Activated naive CD4-positive, alpha-beta T cell (primary cell): ENCODE measurements at places on chromosomes 6 and 20.

- no peak for DNase-seq
Observed at GRCh38 chr20:37833221-37833896, 69.6 kb upstream of the VSTM2L start.

DNA sequence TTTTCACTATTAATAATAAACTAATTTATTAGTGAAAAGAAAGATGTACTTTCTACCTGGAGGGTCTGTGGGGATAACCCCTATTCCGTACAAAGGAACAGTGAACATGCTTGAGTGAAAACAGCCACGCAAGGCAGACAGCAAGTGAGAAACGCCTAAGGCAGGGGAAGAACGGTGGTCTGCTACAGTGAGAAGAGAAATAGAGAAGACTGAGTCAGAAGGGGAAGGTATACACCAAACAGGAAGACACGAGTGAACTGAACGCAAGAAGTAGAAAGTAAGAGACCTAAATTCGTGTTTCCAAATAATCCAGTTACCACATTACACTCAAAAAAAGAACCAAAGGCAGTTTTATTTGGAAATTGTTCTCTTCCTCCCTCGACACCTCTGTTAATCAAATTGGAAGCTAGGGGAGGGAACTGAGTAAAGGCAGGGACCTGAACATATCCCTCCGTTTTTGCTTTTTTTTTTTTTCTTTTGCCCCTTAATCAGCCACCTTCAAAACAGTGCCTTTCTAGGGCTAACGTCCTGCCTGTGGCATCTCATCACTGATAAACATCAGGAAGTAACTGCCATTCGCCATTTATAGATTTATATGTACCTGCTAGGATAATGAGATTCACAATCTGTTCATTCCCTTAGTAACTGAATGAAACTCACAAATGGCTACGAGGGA lies 48.9 kb downstream of the ATXN1 start:
- no peak for DNase-seq

DNA sequence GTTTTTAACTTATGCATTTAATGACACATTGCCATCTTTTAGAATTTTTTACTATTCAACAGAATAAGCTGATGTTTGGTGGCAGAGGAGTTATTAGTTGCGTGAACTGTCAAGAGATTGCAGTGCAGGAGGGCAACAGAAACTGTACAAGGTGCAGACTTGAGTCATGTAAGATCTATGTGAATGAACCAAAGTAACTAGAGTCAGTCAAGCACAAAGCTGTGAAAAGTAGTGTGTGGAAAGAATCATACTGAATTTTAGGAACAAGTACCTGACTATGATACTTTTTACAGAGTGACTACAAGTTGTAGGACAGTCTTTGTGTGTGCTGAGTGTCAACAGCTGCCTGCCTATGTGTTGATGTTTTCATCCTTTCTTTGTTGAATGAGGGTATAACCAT lies 2.7 kb upstream of the C6orf163 start:
- DNase-seq = no peak

DNA sequence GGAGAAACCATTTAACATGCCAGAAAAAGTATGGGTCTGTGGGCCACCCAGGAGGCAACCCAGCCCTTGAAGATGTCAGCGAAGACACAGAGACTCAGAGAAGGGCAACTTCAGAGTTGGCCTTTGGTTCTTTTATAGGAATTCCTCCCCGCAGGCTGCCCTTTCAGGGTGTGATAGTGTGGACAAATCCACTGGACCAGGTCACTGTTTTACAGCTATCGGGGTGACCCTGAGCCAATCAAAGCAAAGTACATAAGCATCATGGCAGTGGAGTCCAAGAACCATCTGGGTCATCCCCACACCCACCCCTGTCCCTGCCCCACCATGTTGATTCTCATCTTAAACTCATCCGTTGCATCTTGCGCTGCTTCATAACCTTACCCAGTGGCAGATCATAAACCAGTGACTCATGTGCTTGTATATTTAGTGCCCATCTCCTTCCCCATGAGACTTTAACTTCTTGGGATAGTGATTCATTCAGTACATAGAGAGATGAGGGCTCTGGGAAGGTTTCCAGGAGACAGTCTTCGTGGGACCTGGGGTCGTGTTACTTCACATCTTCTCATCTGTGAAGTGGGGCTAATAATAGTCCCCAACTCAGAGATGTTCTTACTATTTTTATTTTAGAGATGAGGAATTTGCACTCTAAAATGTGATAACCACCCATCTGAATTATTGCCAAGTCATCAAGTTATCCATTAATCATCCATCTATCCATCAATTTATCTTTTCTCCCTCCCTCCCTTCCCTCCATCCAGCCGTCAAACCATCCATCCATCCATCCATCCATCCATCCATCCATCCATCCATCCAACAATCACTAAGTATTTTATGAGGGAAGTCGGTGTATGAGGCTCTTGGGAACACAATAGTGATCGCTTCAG lies 51.0 kb downstream of the EDN3 start:
- DNase-seq = no peak

GRCh38 chr20:13717631-13718044 lies 67.1 kb downstream of the ESF1 start:
- DNase-seq = no peak

- DNase-seq = no peak
Observed at GRCh38 chr6:128918886-128919285, 35.9 kb downstream of the LAMA2 start.

GRCh38 chr6:17013701-17014100 lies 88.1 kb upstream of the STMND1 start:
- no peak for DNase-seq

- DNase-seq = no peak
Observed at GRCh38 chr6:20707870-20708269, 173.6 kb downstream of the CDKAL1 start.

DNA sequence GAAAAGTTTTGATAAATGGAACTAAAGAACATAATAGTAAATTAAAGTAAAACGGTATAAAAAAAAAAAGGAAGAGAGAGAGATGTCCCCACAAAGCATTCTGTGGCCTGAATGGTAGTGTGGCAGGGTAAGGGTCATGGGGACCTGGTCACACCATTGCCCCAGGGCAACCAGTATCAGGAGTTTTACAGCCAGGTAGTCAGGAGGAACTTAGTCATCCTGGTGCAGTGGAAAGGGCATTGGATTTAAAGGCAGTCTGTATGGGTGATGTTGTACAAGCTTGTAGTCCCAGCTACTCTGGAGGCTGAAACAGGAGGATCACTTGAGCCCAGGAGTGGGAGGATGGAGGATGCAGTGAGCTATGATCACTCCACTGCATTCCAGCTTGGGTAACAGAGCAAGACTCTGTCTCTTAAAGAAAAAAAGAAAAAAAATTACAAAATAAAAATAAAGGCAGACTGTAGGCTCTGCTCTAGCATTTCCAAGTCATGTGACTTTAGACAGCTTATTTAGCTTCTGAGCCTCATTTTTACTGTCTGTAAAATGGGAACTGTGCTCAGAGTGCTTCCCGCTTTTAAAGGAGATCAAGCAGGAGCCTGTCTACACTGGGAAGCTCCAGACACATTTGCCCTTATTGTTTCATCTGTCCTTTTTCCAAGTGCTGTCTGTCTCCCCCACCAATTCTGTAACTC lies 112.8 kb upstream of the ARMC2 start:
- no peak for DNase-seq

DNA sequence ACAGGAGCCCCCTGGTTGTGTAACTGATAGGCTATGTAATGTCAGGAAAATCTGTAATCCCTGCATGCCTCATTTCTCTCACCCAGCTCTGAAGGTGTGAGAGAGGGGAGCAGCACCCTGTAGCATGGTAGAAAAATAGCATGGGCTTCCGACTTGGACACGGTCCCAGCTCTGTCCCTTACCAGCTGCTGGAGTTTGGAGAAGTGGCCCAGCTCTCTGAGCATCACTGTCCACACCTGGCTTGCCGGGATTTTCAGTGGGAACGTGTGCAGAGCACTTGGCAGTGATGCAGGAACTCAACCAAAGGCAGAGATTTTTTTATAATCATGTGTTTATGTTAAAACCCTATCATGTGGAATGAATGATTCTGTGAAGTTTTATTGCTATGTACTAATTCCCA lies 34.6 kb downstream of the STK35 start:
- no peak for DNase-seq

DNA sequence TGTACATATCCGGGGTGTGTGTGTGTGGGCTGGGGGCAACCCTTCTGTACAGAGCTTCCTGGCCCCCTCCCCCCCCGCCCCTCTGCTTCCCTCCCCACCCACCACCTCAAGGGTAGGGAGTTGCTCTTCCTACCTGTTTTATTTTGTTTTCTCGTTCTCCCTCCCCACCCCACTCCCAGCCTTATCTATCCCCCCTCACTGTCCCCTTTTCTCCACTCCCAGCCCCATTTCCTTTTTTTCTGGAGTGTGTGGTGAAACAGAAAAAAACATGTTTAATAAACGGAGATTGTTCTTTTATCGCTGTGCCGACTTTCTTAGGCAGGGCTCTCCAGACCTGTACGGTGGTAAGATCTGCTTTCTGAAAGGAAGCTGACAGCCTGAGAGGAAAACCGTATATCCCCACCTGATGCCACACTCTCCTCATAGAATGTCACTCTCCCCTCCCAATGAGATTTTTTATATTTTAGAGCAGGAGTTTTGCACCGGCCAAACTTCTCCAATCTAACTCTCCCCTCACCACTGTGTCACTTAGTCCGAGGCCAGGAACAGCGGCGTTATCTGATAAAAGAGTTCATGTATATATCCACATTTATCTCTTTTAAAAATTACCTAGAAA lies 875 bp upstream of the ZBTB9 start:
- no peak for DNase-seq

GRCh38 chr6:138296786-138297185 lies 78.5 kb upstream of the PBOV1 start:
- no peak for DNase-seq

DNA sequence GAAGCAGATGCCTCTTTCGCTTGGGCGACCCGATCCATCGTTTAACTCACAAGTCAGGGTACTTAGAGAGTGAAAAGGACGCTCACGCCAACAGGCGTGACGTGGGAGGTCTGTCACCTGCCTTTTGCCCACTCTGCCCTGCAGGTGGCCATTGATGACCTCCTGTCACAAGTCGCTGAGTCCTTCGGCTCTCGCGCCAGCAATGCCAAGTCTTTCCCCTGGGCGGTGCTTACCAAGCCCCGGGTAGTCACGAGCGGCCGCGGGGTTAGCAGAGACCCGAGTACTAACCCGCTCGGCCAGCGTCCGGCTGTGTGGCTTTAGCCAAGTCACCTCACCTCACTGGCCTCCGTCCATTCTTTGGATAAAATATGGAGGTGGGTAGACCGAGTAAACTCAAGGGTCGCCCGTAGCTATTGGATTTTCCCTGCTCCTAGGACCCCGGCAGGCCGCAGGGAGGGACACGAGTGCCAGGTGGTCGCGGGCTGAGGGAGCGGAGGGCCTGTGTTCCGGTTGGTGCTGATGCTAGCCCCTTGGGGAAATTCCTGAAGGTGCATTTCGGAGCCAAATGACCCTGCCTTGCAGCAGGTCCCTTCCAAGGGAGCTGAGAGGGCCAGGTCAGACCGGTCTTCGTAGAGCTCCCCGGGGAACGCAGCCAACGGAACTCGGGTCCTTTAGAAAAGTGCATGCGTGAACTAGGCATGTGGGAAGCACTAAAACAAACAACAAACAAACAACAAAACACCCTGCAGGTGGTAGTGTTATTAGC lies 668 bp downstream of the PKIB start:
- peak; percentile 1 for DNase-seq

DNA sequence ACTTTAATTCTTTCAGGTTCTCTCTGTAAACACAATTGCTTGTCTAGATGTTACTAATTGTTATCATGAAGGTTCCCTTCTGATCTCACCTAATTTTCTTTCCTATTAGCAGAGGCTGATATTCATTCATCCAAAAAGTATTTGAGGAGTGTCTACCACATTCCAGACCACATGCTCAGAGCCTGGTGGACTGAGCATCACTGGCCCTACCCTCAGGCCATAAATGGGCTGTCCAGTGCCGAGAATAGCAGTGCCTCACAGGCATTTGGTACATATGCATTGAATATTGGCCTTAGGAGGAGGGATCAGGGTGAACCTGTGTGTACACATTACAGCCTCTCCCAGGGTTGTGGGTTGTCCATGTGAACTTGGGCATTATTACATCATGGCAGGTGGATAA lies 40.4 kb upstream of the PRELID3B start:
- no peak for DNase-seq

DNA sequence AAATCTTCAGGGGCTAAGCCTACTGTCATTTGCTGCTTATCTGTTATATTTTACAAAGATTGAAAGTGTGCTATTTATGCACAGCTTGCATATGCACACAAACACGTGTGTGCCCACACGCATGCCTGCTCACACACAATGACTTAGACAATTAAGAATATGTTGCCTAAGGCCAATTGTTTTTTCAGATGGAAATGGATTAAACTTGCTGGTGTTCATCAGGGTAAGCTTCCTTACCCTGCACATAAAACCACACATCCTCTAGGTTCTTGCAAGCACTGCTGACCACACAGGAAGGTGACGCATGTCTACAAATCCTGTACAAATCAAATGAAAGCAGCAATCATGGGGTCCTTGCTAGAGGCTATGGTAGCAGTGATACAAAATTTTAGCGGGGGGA lies 58.4 kb downstream of the GJA10 start:
- DNase-seq = peak; percentile 25

- DNase-seq = no peak
Observed at GRCh38 chr6:170232186-170233002, 58.5 kb downstream of the DLL1 start.

GRCh38 chr6:35219683-35220326 lies 6.0 kb downstream of the SCUBE3 start:
- no peak for DNase-seq
